ENCODE measurements at places on chromosomes 2 and 18.
A peak's percentile ranks its signal among the peaks of the same experiment; 100 is the strongest.

- DNase-seq = no peak
Observed at GRCh38 chr2:240351826-240352426, 83.5 kb upstream of the GPC1 start.

- no peak for DNase-seq
Observed at GRCh38 chr2:220144411-220144810, 517.0 kb downstream of the SLC4A3 start.

DNA sequence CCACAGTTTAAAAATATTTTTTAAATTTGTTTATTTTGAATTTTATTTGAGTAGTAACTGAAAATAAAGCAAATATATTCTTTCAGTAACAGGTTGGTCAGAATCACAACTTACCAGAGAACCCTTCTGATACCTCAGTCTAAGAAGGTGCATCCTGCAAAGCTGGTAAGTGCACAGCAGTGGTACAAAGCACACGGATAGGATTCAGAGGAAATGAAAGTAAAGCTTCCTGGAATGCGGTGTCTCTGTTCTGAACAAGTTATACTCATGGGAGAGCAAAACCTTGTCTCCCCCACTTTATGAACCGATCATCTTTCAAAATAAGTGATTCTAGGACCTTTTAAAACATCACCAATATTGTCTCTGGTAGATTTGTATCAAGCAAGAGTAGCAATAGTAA lies 398.3 kb downstream of the TMX3 start:
- no peak for DNase-seq

GRCh38 chr2:177169810-177170514 lies 42.6 kb upstream of the HNRNPA3 start:
- DNase-seq = peak; percentile 72

GRCh38 chr2:219282375-219282774 lies 3.2 kb downstream of the DNAJB2 start:
- DNase-seq = peak; percentile 6

DNA sequence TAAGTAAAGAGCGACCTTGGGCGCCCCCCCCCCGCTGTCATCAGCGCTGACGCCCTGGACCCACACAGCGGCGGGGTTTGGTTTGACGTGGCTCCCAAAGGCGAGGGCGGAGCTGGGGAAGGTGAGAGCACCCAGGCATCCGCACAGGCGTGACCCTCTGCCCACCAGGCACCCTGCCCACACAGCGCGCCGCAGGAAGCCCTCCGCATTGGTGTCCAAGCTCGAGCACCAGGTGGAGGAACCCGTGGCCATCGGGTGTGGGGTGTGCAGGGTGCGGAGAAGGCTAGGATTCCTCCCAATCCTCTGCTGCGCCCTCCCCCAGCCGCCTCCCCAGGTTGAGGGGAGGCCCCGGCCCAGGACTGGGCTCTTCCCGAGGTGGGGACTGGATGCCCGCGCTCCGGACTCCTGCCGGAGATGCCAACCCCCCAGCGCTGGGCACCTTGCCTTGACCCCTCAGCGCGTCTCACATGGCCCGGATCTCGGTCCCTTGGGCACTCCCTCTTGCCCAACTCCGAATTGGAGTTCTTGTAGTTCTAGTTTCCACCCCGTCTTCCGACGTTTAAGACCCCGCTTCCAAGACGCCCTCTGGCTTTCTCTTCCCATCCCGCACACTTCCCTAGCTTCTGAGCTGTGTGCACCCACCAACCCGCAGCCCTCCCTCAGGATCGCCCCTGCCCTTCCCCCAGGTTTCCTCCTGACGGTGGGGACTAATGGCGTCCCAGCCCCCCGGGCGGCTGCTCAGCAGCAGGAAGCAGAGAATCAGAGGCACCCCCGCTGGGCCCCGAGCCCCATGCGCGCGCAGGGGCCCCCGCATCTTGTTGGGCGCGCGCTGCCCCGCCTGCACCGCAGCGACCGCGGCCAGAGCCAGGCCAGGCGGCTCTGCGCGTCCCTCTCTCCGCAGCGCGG lies 25.9 kb upstream of the RESP18 start:
- no peak for DNase-seq

- no peak for DNase-seq
Observed at GRCh38 chr2:208015475-208015874, 9.9 kb downstream of the PLEKHM3 start.

- no peak for DNase-seq
Observed at GRCh38 chr2:218680061-218680460, 8.2 kb downstream of the STK36 start.

DNA sequence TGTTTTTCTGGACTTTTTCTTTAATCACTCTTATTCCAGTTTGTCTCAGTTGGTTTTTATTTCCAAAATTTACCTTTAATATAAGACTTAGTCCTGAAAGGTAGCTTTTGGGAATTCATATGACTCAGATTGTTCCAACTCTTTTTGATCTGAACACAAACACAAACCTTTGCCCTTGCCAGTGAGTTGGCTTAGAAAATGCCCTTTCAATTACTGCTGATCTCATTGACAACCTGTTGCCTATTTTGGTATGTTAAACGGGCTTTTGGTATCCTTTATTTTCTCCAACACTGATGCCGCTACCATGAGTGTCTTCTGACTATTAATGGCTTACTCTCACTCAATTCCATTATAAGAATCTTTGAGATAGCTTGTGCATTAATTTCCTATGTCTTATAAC lies 143.4 kb downstream of the GULP1 start:
- DNase-seq = no peak

DNA sequence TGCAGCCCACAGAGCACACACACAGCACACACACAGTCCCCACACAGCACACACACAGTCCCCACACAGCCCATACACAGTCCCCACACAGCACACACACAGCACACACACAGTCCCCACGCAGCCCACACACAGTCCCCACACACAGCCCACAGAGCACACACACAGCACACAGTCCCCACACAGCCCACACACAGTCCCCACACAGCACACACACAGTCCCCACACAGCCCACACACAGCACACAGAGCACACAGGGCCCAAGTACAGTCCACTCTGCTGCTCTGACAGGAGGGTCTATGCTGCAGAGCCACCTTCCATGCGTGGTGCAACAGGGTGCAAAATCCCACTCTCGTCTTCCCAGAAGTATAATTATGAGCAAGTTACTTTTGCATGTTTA lies 240.5 kb upstream of the SALL3 start:
- DNase-seq = no peak

DNA sequence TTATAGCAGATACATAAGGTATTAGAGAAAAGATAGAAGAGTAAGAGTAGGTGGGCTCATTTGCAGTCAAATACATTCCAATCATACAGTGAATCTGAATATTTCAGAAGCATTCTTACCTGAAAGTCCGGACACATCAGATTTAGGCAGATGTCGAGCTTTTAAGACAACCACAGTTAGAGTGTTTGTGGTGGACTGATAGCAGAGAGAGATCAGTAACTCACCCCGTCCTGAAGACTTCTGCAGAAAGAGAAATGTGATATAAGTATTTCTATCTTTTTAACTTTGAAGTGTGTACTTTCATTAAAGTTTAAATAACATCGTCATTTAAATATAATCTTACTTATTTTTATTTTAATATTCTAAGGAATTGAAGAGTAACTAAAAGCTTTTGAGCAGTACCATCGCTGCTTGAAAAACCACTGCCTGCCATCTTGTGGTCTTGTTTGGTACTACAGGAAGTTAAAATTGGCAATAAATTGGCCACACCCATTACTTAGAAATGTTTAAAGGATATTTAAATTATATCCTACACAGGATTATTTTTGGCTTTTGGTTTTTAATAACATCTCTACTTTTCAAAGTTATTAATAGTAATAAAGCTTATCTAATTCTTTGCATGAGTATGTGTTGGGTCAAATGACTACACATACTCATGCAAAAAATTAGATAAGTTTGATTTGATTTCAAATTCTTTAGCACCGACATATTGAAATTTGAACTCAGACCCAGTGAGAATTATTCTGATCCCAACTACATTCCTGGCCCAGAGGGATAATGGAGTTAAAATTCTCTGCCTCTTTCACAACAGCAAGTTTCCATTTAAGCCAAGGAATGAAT lies 5.5 kb downstream of the SYT4 start:
- DNase-seq = no peak

- DNase-seq = no peak
Observed at GRCh38 chr18:2123077-2123476, 448.2 kb downstream of the METTL4 start.

GRCh38 chr2:239834143-239834542 lies 191.0 kb downstream of the NDUFA10 start:
- DNase-seq = peak; percentile 28
